RWPE1 (cell line): ENCODE measurements at places on chromosomes 11 and 22.

DNA sequence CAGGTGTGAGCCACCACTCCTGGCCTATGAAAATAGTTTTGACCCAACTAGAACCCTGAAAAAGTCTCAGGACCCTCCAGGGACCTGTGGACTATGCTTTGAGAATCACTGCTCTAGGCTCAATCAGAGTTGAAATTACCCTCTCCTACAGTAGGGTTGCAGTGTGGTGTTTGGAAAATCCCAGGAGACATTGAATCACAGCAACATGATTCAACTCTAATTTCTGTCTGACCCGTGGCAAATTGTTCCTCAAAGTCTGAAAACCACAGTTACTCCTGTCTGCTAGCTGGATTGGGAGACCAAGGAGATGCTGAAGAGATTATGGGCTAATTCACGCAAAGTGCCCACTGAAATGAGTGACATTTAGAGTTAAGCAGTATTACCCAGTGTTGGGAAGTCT is 5.4 kb upstream of the MTMR3 start:
- DNase-seq, result no peak

GRCh38 chr11:59822989-59823566 is 12.5 kb upstream of the MRPL16 start:
- DNase-seq, result peak; percentile 56

- no peak for DNase-seq
Observed at GRCh38 chr11:110859998-110860397, 147.8 kb upstream of the ARHGAP20 start.

- DNase-seq, result no peak
Observed at GRCh38 chr22:39643311-39644083, 72.9 kb downstream of the CACNA1I start.

DNA sequence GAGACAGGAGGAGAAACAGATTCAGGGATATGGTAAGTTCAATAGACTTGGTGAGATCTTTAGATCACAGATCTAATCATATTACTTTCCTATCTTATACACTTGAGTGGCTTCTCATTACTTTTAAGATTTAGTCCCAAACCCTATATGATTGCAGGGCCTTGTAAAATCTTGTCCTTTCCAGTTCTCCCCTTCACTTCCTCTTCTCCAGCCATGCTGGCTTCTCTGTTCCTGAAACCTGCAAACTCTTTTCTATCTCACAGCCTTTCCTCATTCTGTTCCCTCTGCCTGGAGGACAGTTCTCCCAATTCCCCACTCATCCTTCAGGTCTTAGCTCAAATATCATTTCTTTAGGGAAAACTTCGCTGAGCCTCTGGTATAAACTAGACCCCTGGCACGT is 65.9 kb upstream of the BIRC3 start:
- DNase-seq, result no peak

DNA sequence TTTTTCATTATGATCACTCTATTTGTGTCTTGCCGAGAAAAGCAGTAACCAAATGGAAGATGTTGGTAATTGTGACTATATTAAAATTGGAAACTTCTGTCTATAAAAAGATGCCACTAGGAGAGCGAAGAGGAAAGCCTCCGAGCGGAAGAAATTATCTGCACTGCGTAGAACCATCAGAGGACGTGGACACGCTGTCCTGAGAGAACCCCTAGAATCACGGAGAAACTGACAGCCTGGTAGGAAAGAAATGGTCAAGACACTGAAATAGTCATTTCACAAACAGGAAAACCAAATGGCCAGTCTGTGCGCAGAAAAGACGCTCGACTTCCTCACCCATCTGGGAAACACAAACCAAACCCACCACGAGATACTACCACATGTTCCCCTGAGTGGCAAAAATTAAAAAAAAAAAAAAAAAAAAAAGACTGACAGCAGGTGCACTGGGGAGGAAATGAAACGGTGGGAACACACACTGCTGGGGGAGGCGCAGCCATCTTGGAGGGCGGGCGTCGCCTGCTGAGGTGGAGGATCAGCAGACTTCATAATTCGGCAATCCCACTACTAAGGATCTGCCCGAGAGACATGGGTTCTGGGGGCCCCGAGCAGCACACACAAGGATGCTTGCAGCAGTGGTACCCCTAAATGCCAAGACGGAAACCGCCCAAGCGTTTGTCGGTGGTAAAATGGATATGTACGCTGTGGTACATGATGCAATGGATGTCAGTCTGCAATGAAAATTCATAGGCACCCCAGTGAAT is 21.3 kb downstream of the IFITM10 start:
- no peak for DNase-seq

DNA sequence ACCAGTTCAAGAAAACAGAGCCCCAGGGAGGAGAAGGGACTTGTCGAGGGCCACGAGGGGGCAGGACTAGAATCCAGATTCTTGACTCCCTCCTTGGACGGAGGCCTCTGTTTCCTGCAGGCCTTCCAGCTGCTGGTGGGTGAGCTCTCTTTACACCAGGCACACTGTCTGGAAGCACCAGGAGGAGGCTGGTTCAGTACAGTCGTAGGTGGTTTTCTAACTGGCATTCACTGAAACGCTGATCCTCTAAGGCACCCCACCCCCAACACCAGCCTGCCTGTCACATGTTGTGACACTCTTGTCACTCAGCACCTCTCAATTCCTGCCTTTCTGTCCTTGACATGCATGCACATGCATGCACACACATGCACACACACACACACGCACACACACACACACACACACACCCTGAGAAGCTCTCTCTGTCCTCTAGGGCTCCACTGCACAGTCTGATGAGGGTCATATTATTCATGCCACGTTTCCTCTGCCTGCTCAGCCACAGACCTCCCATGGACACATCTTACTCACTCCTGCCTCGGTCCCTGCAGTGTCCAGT is 751 bp downstream of the MS4A10 start:
- no peak for DNase-seq

DNA sequence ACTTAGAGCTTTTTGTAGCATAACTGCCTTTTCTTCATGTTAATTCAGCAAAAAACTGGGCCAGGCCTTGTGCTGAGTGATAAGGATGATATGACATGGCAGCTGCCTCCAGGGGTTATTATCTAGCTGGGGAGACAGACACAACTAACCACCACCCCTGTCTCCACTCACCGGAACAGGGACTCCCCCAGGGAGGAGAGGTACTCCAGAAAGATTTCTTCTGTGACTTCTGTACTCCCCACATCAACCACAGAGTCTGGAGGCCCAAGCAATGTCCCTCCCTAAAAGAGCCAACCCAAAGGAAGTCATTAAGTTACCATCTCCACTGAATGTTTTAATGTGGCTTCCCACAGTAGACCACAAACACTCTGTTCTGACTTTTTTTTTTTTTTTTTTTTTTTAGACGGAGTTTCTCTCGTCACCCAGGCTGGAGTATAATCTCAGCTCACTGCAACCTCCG is 14.3 kb upstream of the PMM1 start:
- DNase-seq, result no peak

DNA sequence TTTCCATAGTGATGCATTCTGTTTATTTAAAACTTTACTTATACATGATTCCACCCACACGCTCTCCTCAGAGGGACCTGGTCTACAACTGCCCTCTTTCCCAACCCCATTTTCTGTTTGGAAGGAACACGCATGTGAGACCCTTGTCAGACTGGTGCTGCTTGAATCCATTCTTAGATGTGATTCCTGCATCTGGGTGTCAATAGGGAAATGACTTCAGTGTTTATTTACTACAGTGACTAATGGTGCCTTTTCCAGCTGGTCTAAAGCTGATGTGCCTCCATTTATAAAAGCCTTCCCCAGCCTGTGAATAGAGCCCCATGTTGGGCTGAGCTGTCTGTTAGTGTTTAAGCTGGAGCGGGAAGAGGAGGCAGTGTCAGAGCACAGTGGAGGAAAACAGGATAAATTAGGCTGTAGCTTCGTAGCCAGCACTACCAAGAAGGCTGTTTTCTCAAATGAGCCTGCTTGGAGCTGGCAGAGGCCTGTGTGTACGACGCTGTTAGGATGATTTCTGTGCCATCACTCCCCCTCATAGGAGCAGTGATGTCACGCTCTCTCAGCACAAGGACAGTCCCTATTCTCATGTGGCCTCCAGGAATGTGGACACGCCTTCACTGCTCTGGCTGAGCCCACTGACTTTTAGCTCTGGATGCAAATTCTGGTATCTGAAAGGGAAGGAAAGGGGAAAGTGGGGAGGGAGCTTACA is 18.9 kb upstream of the C11orf96 start:
- no peak for DNase-seq

DNA sequence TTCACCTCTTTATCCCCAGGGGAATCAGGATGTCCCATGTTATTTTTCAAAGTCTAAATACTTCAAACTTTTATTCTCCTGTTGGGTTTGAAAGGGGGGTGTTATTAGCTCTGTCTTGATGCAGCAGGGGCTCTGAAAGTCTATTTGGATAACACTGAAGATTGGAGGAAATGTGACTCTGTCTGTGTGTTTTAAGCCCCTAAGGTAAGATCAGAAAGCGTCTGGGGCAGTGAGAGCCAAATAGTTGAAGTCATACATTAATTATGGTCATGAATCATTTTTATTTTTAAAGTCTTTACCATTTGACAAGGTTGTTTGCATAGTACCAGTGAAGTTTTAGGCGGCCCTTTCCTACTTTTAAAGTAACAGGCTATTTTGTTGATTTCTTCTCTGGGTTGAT is 139.0 kb downstream of the UVRAG start:
- DNase-seq, result no peak

- DNase-seq, result no peak
Observed at GRCh38 chr11:119376197-119376847, 5.2 kb downstream of the USP2 start.
